Stimulated activated CD4-positive, alpha-beta T cell treated with anti-CD3 and anti-CD28 coated beads, Interleukin-2, amount 100 ng/mL, for 4 hours (primary cell): ENCODE measurements at places on chromosomes 16 and 17.

DNA sequence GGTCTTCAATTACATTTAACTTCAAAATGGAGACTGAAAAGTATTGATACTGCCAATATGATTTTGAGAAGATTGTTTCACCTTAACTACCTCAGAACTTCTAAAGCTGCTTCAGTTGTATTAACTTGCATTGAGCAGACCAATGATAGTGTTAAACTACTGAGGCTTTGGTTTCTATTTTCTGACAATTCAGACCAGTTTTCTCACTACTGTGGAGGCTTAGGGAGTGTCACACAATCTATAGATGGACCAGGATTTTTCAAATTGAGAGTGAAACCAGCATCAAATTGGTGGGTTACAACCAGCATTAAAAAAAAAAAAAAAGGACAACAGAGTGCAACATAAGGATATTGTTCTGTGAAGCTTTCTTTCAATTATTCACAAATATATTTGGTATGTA lies 21.2 kb downstream of the COG1 start:
- DNase-seq = no peak

DNA sequence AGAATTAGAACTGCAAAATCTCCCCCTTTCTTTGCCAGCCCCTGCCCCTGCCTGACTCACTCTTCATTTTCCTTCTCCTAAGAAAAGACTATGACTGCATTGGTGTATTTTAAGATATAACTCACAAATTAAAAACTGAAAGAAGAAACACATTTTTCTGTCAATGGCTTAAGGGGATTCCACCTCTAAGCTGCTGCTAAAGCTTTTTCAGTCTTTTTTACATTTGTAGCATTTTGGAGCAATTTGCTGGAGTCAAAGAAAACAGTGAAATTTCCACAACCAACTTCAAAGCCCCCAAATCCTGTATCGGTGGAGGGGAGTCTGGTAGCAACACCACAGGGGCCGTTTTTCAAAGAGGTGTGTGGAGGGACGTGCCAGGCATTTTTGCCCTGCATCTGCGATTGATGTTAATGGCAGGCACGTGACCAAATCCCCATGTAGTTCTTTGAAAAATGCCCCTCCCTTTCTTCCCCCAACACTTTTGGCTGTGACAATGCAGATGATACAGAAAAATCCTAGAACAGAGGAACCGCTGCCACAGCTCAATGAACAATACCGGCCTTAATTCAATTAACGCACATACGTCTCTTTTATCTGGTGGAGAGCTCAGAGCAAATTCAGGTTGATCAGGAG lies 28.5 kb downstream of the MAF start:
- DNase-seq = no peak

DNA sequence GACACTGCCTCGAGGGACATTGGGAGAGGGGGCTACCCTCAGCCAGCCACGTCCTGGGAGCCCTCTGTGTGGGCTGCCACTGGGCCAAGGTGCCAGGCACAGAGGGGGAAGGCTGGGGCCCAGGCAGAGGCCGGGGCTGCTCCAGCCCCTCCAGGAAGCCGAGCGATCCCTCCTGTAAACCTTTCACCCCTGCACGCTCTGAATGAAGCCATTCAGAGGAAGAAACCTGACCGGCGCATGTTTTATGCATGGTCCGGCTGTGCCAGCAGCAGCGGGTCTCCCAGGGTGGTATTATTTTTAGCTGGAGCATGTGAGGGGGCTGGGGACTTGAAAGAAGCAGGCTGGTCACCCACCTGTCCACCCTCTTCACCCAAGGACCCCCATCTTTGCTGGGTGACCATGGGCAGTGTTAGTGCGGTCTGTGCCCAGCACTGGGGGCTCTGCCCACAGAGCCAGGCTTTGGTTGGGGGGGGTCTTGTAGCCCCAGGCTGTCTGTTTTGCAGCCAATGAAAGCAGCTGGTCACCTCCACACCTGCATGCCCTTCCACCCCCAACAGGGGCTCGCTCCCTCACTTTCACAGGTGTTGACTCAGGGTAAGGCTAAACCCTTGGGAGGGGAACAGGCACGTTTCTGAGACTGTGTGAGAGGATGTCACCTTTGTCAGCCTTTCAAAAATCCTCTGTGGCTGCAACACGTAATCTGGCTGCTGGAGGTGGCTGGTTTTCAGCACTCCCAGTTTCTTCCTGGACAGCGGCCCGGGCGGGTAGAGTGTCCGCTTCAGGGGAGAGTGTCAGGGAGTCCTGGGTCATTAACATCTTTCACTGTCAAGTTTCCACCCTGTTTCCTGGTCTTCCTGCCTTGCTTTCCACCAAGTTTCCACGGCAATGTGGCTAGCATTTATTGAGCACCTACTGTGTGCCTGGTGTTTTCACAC lies 77.1 kb upstream of the BRD7 start:
- DNase-seq = no peak

DNA sequence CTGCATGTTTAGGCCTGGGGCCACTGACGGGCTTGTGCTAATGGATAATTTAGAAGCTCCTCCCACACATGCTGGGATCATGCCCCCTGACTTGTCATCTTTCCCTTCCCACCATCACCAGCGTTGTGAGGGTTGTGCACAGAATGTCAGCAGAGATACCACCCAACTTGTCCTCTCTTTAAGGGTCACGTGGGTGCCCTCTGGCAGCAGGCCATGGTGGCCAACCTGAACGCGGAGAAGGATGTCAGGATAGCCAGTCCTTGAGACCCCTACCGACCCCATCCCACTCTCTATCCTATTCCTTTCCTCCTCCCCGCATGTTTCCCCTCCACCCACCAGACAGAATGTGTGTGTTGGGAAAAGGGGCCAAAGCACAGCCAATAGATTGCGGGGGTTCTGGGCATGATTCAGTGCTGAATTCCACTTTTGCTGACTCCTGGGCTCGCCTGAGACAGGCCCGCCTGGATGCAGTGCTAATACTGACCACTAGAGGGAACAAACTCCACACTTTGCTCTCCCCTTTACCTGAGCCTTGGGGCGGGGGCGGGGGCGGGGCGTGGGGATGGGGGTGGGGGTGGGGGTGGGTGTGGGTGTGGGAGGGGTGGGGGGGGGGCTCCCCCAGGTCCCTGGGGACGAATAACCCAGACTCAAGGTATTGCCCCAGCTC lies at the start of gene GH2:
Gene GH2 (minus strand): TSS at position 10 of the 667 bp plus-strand sequence. CDS start 143 bp downstream, outside the sequence.
- peak; percentile 50 for DNase-seq

DNA sequence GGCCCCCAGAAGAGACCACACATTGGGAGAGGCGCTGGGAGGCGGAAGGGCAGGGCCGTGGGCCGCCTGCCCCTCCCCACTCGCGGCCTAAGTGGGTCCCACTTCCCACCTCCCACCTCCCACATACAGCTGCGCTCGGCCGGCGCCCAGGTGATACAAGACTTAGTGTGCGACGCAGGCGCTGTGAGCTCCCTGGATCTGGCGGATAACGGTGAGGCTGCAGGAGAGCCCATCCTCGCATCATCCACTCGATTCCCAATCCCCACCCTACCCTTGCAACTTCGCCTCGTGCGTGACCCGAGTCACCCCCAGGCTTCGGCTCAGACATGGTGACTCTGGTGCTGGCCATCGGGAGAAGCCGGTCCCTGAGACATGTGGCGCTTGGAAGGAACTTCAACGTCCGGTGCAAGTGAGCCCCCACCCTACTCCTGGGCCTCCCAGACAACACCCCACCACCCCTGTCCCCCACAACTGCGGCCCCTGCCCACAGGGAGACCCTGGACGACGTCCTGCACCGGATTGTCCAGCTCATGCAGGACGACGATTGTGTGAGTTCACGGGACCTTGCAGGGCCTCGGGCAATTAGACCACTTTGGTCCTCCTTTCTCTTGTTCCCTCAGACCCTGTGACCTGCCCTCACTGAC lies 3.9 kb downstream of the CARMIL2 start:
- no peak for DNase-seq

GRCh38 chr17:6713130-6713917 lies at the start of gene SLC13A5:
SLC13A5 (minus strand) TSS chr17:6713369; CDS start chr17:6713333, 36 bp downstream.
- DNase-seq = no peak

GRCh38 chr17:70190959-70191805 lies 21.9 kb downstream of the KCNJ2 start:
- no peak for DNase-seq

DNA sequence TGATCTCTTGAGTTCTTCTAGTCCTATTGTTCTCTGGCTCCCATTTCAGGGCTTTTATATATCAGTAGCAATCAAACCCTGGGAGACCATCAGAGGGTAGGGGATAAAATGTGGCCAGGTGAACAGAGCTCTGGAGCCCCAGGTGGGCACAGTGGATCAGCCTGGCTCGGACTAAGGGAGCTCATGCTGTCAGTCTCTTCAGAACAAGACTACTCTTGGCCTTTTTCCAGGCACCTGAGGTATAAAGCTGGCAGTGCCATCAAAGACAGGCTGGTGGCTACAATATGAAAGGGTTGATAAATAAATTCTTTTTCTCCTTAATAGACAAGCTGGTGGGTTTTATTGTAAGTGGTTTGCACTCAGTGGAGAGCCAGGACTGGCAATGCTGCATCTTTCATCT lies 160.0 kb upstream of the CCL2 start:
- no peak for DNase-seq

- no peak for DNase-seq
Observed at GRCh38 chr16:31696968-31697743, 169.5 kb downstream of the AHSP start.

- DNase-seq = no peak
Observed at GRCh38 chr17:75387771-75388170, 17.7 kb downstream of the GRB2 start.

DNA sequence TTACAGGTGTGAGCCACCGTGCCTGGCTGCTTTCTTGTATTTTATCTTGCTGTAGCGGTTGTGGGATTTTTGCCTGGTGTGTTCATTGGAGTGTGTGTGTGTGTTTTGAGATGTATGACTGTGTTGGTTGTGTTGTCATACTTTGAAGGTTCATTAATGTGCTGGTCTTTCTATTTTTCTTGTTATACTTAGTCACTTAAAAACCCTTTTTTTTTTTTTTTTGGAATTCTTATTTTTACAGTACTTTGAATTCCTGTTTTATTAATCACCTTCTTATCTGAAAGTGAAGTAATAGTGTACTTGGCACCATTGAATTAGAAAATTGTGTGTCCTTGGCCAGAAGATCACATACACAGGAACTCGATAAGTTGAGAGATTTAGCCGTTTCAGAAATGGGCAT lies 30.2 kb downstream of the TENT4B start:
- no peak for DNase-seq

DNA sequence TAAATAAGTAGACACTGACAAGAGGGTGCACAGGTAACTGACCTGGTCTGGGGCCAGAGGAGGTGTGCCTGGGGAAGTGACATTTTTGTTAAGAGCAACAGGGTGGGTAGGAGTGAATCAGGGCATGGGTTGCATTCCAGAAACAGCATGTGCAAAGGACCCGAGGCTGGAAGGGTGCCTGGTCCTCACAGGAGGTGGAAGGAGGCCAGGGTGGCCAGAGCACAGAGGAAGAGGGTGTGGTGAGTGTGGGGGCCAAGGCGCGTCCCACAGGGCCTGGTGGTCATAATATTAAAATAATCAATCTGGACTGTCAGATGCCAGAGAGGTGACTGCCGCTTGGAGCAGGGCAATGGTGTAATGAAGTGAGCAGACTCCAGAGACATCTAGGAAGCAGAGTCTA lies 14.3 kb downstream of the ARHGAP23 start:
- DNase-seq = no peak

GRCh38 chr16:56815721-56816120 lies 49.3 kb upstream of the SLC12A3 start:
- no peak for DNase-seq

GRCh38 chr17:2691965-2692780 lies 19.4 kb downstream of the CLUH start:
- no peak for DNase-seq

- no peak for DNase-seq
Observed at GRCh38 chr16:86010680-86011141, 111.7 kb downstream of the IRF8 start.

- no peak for DNase-seq
Observed at GRCh38 chr17:69176457-69176795, 34.7 kb upstream of the ABCA6 start.

GRCh38 chr17:83071966-83072562 lies 7.3 kb upstream of the METRNL start:
- no peak for DNase-seq

- DNase-seq = no peak
Observed at GRCh38 chr17:37713624-37714023, 31.2 kb downstream of the HNF1B start.

DNA sequence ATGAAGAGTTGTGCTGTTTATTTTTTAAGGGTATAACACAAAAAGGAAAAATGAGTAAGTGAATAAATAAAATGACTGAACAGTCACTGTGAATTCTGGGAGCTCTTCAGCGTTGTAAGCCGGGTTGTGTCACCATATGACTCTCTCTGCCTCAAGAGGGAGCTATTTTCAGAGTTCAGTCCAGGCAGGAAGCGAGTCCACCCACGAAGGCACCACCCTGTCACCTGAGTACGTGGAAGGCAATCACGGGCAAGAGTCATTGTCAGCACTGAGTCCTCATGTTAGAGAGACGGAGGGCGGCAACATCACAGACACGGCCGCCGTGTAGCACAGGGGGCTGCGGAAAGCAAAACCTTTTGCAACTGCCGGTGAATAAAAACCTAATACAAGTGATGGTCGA lies 227.6 kb downstream of the UTP18 start:
- DNase-seq = peak; percentile 34

DNA sequence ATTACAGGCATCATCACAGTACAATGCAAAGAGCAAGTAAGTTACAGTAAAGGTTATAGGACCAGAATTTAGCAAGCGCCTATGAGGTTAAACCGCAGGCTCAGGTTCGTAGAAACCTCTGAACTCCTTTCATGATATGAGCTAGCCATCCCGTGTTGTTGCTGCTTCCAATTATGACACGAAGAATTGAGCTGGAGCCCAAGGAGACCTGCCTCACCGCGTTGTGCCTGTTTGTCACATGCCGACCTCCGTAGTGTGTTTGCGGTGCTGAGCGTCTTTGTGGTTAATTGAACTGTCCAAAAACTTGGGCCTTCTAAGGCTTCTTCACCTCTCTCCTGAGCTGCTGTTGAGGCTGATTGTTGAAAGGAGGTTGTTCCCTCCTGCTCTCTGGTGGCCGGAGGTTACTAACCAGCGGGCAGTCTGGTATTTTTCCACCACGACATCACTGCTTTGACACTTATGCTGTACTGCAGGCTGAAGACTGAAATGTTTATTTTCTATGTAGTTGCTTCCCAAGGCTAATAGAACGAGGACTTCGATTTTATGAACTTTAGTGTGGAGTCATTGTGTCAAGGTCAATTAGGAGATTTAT lies 67.5 kb downstream of the SEC14L1 start:
- no peak for DNase-seq
